ENCODE measurements at places on chromosomes 1 and 21.

- no peak for DNase-seq
These were observed 6.8 kb downstream of the ETNK2 start for GRCh38 chr1:204145033-204145504.

DNA sequence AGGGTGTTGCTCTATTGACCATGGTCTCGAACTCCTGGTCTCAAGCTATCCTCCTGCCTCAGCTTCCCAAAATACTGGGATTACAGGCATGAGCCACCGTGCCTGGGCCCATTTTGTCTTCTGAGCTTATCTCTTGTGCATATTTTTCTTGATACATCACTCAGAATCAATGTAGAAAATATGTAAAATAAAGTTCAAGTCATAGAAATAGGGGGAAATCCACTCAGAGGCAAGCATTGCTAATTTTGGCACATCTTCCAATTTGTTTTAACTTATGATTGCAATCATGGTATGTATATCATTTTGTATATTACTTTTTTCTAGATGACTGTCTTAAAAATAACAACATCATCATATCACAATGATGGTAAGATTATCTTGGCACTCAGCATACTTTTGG is 21.6 kb downstream of the RIT1 start:
- DNase-seq, result no peak

DNA sequence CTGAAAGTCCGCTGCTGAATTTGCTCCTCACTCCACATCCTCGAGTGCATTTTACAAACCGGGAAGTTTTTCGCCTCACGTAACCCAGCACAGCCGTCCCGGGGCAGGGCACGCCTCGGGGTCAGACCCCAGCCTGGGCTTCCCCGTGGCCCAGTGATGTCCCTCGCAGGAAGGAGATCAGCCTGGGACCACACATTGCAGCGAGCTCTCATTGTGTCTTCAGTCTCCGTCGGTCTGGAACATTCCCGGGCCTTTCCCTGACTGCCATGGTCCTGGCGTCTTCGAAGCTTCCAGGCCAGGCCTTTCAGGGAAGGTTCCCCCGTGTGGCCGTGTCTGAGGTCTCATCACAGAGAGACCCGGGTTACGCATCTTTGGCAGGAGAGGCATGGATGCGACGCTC is 43.5 kb downstream of the MORN1 start:
- DNase-seq, result no peak

GRCh38 chr1:15453734-15454133 is 2.8 kb upstream of the CELA2A start:
- no peak for DNase-seq

- peak; percentile 64 for DNase-seq
These were observed 46.5 kb upstream of the COA6 start for GRCh38 chr1:234326497-234327366.

- DNase-seq, result no peak
These were observed 30.3 kb downstream of the NHLH2 start for GRCh38 chr1:115810609-115811008.

DNA sequence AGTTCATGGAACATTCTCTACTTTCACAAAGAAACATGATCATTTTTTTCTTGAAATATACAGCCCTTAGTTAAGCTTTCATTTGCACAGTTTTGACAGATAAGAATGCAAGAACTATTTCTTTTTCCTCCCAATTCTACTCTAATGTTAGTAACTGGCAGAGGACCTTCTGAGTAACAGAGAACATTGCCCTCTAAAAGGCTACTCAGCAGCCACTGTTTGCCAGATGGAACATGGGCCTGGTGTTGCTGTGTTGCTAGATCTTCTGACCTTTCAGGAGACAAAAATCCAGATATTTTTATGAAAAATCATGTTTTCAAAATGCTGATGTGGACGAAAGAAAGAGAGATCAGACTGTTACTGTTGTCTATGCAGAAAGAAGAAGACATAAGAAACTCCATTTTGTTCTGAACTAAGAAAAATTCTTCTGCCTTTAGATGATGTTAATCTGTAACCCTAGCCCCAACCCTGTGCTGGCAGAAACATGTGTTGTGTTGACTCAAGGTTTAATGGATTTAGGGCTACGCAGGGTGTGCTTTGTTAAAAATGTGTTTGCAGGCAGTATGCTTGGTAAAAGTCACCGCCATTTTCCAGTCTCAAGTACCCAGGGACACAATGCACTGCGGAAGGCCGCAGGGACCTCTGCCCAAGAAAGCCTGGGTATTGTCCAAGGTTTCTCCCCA is 2.9 kb upstream of the PRDX6 start:
- no peak for DNase-seq

- no peak for DNase-seq
These were observed 472.7 kb downstream of the PTPRU start for GRCh38 chr1:29708796-29709703.

- no peak for DNase-seq
These were observed 239.2 kb downstream of the SMYD3 start for GRCh38 chr1:246267896-246268295.

- DNase-seq, result no peak
These were observed 227.1 kb downstream of the GRIK3 start for GRCh38 chr1:36807262-36807661.

DNA sequence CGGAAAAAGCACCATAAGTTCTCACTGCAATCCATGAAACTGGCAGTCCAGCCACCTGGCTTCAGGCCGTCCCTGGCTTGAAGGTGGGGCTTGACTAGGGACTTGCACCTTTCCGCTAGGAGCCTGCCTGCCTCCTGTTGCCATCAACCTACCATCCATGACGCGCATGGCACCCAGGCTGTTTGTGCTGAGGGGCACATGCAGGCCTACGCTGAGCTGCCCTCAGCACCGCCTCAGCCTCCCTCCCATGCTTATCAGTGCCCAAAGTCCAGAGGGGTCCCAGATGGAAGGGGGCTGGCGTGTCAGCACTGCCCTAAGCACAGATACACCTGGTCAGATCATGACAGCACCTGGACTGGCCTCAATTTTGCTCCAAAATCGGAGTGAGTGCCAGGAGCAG is 190.2 kb upstream of the LYPLAL1 start:
- DNase-seq, result no peak

- no peak for DNase-seq
These were observed 26.3 kb downstream of the PDE4B start for GRCh38 chr1:65818966-65819365.

GRCh38 chr21:45207839-45208626 is 79.7 kb downstream of the POFUT2 start:
- DNase-seq, result no peak

DNA sequence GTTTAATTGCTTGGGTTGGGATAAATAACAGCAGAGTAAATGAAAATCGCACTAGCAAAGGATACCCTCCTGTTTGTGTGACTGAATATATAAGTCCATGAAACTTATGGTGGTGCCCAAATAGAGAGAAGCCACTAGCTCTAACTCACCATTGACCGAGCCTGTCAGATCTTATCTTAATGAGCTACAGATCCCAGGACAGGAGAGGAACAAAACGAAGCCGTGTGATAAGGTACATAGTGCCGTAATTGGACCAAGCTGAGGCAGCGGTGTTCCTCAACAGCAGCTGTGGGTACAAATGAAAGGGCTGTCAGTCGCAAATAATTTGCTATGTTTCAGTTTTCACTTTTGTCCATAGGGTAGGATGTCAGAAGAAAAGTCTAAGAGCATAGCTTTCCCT is 276.1 kb downstream of the PTBP2 start:
- no peak for DNase-seq

DNA sequence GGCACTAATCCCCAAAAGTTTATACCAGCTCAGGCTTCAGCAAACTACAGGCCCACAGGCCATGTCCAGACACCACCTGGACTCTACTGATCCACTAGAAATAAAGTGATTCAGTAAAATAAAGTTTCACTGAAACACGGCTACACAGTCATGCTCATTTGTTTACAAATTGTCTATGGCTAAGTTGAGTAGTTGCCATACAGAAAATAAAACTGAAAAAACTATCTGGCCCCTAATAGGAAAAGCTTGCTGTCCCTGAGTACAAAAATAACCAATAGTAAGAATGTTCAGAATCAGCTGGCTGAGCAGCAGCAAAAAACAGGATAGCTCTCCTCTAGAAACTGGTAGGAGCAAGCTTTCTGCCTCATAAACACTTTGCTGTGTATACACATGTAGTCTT is 221.5 kb downstream of the RERE start:
- no peak for DNase-seq

GRCh38 chr1:226082959-226083301 is 20.4 kb downstream of the H3-3A start:
- DNase-seq, result no peak

DNA sequence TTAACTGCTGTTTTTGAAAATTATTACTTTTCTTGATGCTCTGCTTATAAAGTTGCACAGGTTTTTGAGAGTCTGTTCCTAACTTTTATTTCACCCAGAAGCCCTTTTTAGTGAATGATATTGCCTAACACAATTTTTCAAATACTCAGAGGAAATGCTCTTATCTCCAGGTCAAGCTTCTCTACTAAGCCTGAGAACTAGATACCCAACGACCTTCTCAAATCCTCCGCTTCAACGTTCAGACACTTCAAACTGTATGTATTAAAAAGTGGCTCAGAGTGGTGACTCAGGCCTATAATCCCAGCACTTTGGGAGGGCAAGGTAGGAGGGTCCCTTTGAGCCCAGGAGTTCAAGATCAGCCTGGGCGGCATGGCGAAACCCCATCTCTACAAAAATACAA is 88.5 kb downstream of the ASH1L start:
- DNase-seq, result no peak

DNA sequence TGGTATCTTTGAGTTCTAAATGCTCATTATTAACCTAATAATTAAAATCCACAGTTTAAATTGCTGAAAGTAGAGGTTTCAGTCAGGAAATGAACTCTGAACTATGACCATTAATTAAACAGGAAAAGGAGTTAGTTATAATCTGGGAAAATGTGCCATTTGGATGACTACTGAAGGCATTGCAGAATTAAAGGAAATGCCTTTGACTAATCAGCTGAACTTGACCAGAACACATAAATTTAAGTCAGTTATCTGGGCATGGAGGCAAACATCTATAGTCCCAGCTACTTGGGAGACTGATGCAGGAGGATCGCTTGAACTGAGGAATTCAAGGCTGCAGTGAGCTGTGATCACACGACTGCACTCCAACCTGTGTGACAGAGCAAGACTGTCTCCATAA is 31.9 kb downstream of the SLC44A5 start:
- DNase-seq, result no peak

- no peak for DNase-seq
These were observed 302.8 kb downstream of the MATN1 start for GRCh38 chr1:30420519-30421050.

Data from Kasumi-1 (cell line).